Stimulated activated CD8-positive, alpha-beta memory T cell treated with anti-CD3 and anti-CD28 coated beads, Interleukin-15, amount 100 ng/mL, for 24 hours (primary cell): ENCODE measurements at places on chromosomes 3 and 15.

GRCh38 chr3:136657526-136657925 lies 94.7 kb downstream of the STAG1 start:
- DNase-seq: no peak

- no peak for DNase-seq
Measured at GRCh38 chr15:71736286-71736947, 73.9 kb upstream of the NR2E3 start.

GRCh38 chr15:55226127-55226526 lies 29.4 kb upstream of the RSL24D1 start:
- DNase-seq: no peak

GRCh38 chr3:71083726-71084131 lies 499.8 kb downstream of the FOXP1 start:
- DNase-seq: no peak

GRCh38 chr3:38366082-38366481 lies 19.5 kb downstream of the XYLB start:
- DNase-seq: no peak

DNA sequence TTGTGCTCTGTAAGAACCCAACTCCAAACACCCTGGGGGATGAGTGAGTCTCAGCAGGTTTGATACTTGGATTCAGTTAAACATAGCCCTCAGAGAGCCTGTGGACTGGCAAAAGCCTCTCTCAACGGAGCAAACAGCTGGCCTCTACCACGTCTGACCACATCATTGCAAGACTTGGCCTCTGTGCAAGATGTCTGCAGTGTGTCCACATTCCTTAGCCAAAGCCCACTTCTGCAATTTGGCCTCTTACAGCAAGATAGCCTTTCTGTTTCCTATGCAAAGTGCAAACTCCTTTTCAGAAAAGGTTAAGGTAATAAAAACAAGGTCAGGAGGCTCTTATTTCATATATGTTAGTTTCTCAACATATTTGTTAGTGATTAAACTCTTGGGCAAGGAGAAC lies 27.9 kb downstream of the FBN1 start:
- no peak for DNase-seq

DNA sequence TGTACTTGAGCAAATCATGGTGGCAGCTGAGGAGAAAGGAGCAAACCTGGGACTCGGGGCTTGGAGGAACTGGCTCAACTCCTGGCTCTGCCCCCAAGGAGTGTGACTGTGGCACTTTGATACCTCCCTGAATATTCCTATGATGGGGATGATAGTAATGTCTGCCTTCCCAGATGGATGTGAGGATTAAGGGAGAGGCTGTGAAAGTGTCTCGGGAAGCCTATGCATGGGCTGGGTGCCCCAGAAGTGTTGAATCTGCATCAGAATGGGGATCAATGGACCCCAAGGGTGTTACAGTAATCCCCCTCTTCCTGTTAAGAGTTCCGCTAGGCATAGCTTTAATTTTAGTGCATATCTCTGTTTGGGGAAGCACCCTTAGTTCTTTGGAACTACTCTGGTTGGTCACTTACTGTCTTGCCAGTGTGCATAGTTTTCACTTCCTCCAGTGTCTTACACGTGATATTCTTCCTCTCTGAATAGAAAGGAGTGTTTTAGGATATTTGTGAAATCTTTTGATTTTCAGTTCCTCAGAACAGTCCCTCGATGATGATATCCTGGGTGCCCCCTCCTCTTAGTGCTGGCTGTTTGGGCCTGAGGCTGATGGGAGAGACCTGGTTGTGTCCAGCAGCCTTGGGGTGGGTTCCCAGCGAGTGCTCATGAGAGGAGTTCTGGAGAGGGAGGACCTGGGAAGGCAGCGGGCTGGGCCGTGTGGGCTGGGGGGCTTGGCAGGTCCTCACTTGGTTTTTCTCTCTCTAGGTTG lies 97.5 kb downstream of the CHDH start:
- no peak for DNase-seq

DNA sequence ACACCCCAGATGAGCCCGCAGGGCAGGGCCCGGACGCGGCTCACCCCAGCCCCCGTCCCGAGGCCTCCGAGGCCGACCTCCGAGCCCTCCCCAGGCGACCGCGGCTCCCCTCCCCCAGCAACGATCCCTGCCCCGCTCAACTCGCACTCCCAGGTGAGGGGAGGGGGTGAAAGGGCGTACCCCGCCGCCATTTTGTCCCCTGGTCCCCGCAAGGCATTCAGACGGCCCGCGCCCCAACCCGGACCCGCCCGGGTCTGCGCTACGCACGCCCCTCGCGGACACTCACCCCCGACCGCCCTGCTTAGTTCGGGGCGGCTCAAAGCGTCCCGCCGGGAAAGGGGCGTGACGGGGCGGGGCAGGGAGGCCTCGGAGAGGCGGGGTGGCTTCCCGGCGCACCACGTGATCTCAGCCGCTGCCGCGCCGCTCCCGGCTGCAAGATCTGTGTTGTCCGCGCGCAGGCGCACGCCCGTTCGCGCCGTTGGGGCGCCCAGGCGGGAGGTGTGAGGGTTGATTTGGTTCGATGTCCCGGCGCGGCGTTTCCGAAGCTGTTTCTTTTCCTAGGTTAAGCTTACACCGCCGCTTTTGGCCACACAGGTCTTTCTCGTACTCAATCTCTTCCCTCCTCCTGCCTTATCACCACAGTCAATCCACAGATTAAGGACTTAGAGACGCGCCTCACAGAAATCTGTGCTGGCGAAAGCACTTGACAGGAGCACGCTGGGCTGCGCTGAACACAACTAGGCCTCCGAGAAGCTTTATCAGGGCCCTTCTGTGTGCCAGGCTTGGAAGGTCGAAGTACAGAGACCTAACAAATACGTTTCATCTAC lies at the start of gene SCAPER:
SCAPER (minus strand) TSS at position 328 of the 827 bp plus-strand sequence. CDS start 21,523 bp downstream, outside the sequence.
- peak; percentile 79 for DNase-seq

- no peak for DNase-seq
Measured at GRCh38 chr3:183650554-183650953, 15.1 kb downstream of the KLHL24 start.

DNA sequence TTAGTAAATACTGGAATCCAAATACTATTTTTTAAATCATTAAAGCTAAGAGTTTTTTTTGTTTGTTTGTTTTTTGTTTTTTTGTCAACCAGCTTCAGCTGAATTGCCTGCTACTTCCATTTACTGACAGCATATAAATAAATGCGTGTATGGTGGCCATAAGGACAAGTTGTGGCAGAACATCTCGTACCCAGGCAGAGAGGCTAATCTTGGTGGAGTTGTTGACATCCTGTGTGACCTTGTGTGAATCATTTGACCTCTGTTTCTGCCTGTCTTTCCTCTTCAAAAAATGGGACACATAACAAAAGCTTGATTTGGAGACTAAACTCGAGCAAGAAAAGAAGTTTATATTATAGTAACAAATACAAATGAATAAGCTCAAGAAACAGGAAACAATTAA lies 734.2 kb downstream of the MCTP2 start:
- no peak for DNase-seq

DNA sequence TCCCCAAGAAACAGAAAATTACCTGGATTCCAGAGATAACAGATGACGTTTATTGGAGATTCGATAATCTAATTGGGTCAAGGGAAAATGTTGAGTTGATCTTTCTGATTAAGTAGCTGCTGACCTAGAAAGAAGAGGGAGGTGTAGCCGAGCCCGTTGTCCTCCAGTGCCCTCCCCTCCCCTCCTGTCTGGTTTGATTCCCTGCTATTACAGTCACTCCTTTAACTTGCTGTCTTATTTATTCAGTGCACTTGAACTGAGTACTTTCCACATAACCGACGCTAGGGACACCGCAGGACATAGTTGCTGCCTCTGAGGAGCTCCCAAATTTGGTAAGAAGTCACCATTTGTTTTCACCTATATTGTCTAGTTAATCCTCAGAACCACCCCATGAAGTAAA lies 103.7 kb downstream of the AQP9 start:
- no peak for DNase-seq

GRCh38 chr15:90205886-90206285 lies 4.8 kb downstream of the SEMA4B start:
- DNase-seq: no peak

- DNase-seq: no peak
Measured at GRCh38 chr15:71511796-71512681, 298.3 kb upstream of the NR2E3 start.

- no peak for DNase-seq
Measured at GRCh38 chr15:25247407-25248038, 191.3 kb downstream of the UBE3A start.

- DNase-seq: no peak
Measured at GRCh38 chr15:74257623-74258022, 21.5 kb downstream of the CCDC33 start.

GRCh38 chr3:13141183-13141582 lies 68.0 kb upstream of the IQSEC1 start:
- DNase-seq: no peak

- no peak for DNase-seq
Measured at GRCh38 chr3:169072494-169072893, 591.0 kb downstream of the MECOM start.

GRCh38 chr3:127004641-127005397 lies 21.9 kb downstream of the PLXNA1 start:
- DNase-seq: no peak
